DMS153 (cell line): ENCODE measurements at places on chromosomes 5 and 9.

DNA sequence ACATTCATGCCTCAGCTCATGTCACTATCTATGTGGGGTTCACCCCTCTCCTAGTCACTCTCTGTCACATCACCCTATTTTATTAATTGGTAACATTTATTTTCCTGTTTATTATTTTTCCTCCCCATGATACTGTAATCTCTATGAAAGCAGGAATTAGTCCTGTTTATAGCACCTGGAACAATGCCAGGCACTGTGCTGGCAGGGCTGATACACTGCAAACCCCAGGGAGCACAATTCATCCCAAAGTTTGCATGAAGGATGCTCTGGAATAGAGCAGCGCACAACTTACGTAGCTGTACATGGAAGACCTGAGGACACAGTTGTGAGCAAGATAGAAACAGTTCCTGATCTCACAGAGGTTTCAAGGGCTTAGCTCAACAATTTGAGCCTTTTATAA, 103.2 kb downstream of the NSG2 start:
- DNase-seq, result no peak

DNA sequence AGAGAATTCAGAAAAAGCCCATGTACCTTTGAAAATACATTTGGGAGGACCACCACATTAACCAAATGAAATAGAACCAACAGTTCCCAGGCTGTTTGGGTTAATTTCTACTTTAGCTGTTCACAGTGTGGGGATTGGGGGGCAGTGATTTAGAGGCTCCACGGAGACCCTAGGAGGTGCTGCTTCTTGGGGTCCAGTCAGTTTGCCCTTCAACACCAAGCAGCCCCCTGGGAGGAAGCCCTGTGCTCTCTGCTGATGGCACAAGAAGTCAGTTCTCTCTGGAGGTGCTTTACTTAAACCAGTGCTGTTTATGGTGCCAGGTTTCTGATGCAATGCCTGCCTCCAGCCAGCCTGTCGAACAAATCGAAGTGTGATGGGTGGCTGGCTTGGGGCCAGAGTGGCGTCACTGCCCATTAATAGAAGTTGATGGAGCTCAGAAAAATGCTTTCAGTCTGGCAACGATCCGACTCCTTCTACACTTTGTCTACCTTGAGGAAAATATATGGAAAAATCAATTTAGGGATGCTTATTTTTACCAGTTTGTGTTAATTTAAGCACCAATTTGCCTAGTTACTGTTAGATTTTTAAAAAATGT, 134.0 kb downstream of the SNX18 start:
- peak; percentile 61 for DNase-seq

DNA sequence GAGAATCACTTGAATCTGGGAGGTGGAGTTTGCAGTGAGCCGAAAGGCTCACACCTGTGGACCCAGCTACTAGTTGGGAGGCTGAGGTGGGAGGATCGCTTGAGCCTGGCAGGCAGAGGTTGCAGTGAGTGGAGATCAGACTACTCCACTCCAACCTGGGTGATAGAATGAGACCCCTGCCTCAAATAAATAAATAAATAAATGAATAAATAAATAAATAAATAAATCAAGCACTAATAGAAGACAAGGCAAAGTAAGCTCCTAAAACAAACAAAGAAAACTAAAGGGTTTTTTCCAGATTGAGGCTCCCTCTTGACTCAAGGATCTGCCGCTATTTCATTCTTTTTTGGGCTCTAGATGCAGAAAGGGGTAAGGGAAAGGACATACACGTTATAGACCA, 34.7 kb upstream of the CLINT1 start:
- DNase-seq, result no peak

- no peak for DNase-seq
These were observed 14.9 kb downstream of the TRIM7 start for GRCh38 chr5:181189962-181190710.

- no peak for DNase-seq
These were observed 40.0 kb downstream of the TMEM252 start for GRCh38 chr9:68500457-68501381.

GRCh38 chr9:97243606-97244005, 63.9 kb upstream of the CCDC180 start:
- no peak for DNase-seq

- no peak for DNase-seq
These were observed 315.4 kb downstream of the CDK5RAP2 start for GRCh38 chr9:120264528-120264927.

DNA sequence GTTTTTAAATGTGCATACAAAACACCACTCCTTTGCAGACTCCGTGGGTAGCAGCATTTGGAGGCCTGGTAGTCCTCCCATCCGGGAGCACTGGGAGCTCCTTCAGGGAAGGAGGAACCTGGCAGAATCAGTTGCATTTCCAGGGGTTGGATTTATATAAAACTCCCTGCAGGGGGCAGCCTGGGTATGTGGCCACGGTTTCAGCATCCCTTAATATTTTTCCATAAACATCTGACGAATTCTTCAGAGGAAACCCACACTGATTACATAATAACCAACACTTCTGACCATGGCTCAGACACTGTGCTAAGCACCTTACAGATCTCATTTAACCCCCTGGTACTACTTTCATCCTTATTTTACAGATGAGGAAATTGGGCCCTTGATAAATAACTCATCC, 6.1 kb upstream of the AFAP1L1 start:
- DNase-seq, result no peak

DNA sequence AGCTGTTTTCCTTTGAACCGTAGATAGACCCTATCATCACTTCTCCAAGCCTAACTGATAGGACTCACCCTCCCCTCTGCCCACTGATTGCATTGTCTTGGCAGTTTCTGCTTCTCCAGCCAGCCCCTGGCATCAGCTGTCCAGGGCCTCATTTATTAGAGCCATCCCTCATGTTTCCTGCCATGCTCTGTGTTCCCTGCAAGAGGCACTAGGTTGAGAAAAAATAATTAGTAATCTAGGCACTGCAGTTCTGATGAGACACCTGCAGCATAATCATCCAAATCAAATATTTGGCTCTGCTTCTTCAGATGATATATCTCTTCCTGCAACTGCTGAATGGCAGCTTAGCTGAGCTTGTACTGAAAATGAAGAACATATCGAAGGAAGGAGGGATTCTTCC, 303.0 kb upstream of the TLE4 start:
- no peak for DNase-seq

DNA sequence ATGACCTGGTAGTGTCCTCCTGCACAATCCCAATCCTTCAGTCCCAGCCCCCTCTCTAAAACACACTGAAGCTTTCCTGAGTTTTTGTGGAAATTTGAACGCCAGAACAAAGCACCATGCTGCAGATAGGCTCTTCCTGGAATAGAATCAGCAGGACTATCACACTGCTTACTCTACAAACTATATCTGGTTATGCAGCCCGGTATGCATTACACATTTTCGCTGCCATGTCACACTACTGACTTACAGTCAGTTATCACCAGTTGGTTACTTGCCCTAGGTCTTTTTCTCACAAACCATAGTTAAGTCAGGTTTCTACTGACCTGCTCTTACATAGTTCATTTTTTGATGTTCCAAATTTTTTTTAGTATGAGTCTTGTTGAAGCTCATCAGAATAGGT, 24.9 kb downstream of the PLCXD3 start:
- no peak for DNase-seq

DNA sequence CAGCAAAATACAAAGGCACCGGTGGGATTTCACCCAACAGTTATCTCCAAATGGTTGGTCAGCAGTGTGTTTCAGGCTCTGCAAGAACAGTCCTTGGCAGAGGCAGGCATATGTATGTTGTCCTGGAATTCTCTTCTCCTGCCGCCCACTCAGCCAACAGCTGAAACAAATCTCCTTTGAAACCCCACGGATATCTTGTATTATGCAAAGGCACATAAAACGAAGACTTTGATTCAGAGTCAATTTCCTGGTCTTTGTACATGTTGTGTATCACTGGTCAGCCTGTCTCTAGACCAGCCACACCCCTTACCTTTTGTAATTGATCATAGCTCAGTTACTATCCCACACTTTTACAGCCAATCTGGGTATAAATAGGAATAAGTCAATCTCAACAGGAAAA, 29.2 kb downstream of the FREM1 start:
- no peak for DNase-seq

- DNase-seq, result peak; percentile 35
These were observed 62.6 kb downstream of the NEK6 start for GRCh38 chr9:124320062-124320973.

DNA sequence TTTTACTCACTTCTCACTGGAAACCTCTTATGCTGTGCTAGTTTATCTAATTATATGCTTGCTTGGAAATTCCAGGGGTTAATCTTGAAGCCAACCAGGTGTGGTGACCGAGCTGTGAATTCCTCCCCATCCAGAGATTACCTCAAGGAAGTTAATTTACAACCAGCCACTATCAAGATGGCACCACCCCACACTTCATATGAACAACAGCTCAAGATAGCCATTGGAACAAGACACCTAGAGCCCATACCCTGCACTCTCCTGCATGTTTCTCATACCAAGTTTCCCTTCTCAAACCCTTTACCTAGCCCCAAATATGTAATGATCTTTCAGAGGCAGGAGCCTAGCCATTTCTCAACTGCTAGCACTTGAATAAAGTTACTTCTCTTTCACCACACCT, 2156.9 kb upstream of the C9orf72 start:
- no peak for DNase-seq

- DNase-seq, result no peak
These were observed 53.6 kb downstream of the GIN1 start for GRCh38 chr5:103066326-103066725.

DNA sequence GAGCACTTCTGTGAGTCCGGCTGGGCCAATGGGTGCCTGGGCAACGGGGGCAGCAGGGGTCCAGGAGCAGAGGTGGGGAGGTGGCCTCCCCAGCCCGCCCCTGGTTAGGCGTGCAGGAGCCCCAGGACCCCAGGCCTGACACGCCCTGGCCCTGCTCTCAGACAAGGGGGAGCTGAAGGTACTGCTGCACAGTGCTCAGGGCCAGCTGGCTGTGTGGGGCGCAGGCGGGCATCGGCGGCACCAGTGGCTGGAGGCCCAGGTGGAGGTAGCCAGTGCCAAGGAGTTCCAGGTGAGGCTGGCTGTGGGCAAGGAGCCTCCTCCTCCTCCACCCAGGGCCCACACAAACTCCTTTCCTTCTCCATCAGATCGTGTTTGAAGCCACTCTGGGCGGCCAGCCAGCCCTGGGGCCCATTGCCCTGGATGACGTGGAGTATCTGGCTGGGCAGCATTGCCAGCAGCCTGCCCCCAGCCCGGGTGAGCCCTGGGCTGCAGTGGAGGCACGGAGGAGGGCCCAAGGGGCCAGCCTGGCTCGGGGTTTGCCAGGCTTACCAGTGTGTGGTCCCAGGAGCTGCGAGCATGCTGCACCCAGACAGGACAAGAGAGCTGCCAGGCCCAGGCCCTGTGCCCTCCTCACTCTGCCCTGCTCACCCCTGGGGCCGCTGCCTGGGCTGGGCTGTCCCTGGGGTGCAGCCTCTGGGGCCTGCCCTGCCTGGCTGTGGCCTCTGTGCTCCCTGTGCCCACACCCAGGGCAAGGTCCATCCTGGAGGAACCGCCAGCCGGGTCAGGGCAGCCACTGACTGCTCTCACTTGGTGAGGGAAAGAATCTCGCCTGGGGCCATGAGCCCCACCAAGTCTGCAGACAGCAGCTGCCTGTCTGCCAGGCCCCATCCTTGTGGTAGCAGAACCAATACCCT, 7.0 kb downstream of the MAMDC4 start:
- DNase-seq, result no peak

DNA sequence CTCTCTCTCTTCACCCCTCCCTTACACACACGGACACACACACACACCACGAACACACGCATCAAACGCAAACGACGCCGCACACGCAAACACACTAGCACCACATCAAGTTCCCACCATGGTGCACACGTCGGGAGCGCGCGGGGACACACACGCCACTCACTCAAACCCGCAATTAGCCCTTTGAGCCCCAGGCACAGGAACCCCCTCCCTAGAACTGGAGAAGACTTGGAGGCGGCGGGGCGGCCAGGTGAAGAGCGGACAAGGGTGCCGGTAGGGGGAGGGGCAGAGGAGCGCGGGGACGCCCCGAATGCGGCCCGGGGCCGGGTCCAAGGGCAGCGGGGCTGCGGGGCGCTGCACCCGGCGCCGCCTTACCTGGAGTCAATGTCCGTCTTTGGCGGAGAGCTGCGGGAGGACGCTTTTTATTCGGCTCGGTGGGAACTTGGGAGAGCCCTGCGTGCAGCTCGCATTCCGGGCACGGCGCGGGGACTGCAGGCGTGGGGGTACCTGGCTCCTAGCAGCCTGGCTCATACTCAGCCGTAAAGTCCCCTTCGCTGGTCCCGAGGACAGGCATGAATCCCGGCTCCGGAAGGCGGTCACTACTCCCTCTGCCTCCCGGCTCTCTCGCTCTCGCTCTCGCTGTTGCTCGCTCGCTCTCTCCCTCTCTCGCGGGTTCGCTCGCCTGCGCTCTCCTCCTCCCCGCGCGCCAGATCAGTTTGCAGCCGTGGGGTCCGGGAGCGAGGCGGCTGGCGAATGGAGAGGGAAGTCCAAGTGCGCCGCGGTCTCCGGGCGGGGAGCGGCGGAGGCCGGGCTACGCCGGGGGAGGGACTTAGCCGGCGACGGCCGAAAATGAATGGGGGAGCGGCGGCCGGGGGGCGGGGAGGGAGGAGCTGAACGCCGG, at the start of gene BRINP1:
Gene BRINP1 (minus strand): TSS at position 755 of the 901 bp plus-strand sequence. CDS start 56,080 bp downstream, outside the sequence.
- DNase-seq, result peak; percentile 71

GRCh38 chr5:40384782-40385390, 294.8 kb upstream of the PTGER4 start:
- no peak for DNase-seq
